NCI-H446 treated with DMSO at 0.1 percent for 48 hours (cell line): ENCODE measurements at places on chromosomes 5 and 9.

GRCh38 chr5:66987540-66987939 is 209.1 kb downstream of the CD180 start:
- no peak for DNase-seq

GRCh38 chr5:76544268-76544926 is 78.8 kb downstream of the F2RL2 start:
- DNase-seq: no peak

GRCh38 chr9:133327834-133328484 is 8.0 kb downstream of the SURF6 start:
- DNase-seq: no peak

DNA sequence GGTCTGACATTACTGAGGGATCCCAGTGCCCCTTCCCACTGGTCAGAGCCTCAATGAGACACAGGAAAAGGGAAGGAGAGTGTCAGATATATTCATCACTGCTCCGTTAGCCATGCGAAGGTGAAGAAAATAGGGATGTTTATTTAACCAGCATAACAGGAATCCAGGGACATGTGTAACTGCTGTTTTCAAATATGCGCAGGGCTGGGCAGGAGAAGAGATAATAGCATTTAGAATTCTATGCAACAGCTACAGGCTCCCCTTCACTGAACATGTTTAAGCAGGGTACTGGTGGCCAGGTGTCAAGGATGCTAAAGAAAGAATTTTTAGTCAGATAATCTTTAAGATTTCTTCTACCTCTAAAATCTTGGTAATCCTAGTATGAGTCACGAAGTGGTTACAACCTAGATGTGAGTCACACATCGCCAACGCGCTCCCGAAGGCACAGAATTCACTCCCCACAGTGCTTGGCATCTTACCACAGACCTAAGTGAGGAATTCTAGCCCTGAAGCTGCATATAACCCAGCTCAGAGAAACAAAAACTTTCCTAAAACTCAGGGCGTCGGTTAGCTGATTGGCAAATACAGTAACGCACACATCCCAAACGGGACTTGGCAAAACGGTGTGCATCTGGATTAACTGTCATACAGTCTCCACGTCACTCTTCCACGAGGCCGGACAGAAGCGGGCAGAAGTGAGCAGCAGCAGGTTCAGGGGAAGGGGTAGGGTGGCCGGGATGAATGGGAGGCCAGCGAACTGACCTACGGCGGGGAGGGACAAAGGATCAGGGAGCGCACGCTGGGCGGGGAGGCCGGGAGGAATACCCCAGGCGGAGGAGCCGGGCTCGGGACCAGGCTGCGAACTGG is 1.1 kb downstream of the CTNNAL1 start:
- no peak for DNase-seq

GRCh38 chr9:98807070-98807813 is at the start of gene GALNT12:
TSS of gene GALNT12 (plus strand) at chr9:98807670. CDS start at chr9:98807699, 29 bp downstream.
- DNase-seq: no peak

GRCh38 chr9:104817437-104817836 is 53.5 kb downstream of the NIPSNAP3B start:
- DNase-seq: no peak

DNA sequence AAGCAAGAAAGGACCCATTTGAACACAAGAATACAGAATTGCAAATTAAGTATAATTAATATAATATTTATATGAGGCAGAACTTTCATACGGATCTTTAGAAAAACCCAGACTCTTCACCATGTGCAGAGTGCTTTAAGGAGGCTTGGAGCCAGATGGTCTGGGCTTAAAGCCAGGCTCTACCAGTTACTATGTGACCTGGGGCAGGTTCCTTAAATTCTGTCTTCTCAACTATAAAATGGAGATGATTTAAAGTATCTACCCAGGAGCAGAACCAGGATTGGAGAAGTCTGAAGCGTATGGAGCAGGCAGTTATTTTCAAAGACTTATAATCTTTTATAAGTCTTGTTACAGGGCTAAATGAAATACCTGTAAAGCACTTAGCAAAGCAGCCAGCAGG is 202.1 kb downstream of the TSSK1B start:
- DNase-seq: peak; percentile 65

DNA sequence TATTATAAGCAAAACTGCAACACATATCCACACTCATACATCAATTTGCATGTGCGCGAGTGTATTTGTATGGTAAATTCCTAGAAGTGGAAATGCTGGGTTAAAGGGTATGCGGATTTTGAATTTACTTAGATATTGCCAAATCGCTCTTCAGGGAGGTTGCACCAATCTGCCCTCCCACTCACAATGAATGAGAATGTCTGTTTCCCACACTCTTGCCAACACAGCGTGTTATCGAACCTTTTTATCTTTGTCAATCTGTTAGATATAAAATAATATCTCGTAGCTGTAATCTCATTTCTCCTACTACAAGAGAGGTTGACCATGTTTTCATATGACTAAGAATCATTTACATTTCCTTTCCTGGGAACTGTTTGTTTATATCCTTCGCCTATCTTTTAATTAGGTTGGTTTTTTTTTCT is 35.7 kb downstream of the LHX2 start:
- no peak for DNase-seq

DNA sequence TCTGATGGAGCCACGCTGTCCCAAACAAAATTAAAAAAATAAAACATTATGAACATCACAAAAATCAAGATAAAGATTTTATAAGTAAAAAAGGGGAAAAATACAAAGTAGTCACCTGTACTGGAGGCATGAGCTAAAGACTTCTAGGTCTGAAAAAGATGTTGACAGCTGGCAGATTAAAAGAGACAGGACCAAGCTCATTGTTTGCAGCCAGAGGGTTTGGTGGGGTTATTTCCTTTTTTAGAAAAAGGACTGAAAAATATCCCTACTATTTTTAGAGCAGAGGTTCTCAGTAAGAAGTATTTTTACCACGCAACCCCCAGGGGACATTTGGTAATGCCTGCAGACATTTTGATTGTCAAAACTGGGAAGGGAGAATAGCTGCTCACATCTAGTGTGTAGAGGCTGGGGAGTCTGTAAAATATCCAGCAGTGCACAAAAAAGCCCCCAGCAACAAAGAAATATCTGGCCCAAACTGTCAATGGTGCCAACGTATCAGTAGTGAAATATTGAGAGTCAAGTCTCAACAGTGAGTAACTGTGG is 353.4 kb downstream of the TLE1 start:
- no peak for DNase-seq

GRCh38 chr9:133521122-133522072 is 3.4 kb downstream of the MYMK start:
- DNase-seq: no peak
